ENCODE measurements at places on chromosomes 16 and 17.

DNA sequence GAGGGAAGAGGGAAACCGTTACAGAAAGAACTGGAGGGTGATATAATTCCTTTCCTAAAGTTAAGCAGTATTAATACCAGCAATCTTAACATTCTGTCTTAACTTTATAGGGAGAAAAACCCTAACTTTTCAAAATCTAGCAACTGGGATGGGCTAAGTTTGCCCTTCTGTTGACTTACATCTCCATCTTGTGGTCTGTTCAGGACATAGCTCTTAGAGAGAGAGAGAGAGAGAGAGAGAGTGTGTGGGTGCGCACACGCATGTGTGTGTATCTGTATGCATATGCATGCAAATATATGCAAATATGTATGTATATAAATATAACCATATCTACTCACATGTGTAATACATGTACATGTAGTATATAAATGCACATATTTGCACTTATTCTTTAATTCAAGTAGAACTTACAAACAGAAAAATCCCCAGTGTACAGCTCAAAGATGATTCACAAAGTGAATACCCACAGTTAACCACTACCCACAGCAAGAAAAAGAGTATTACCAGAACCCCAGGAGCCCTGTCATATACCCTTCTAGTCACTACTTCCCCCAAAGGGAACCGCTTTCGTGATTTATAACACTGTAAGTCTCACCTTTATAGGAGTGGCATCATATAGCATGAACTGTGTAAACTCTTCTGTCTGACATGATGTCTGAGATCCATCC, 46.5 kb downstream of the STX8 start:
- DNase-seq: no peak

DNA sequence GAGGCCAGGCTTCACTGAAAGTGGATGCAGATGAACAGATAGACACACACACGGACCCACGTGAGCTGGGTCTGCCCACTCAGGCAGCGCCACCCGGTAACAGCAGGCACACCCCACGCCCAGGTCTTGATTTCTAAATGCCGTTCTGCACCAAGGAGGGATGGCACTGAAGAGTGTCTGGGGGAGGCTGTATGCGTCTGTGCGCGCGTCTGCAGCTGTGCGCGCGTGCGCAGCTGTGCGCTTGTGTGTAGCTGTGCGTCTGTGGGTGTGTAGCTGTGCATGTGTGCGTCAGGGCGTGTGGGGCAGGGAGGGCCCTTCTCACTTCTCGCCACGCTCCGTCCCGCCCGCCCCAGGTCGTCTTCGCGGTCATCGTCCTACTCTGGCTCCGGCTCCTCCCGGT, 15.5 kb upstream of the IL17C start:
- no peak for DNase-seq

DNA sequence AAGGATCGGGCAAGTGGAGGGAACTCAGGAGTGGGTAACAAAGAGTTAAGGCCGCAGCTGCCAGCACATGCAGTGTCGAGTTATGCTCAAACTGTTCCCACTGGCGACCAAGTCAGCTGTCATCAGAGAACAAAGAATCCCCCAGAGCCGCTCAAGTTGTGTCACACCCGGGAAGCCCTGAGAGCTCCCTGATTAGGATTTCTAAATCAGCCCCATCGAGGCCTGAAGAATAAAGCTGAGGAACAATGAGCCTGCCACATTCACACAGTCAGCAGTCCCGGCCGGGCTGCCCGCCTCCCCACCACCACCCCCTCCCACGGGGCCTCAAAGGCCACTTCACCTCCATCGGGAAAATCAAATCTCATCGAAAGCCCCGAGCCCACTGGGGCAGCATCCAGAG, 84.5 kb downstream of the SOX9 start:
- no peak for DNase-seq

DNA sequence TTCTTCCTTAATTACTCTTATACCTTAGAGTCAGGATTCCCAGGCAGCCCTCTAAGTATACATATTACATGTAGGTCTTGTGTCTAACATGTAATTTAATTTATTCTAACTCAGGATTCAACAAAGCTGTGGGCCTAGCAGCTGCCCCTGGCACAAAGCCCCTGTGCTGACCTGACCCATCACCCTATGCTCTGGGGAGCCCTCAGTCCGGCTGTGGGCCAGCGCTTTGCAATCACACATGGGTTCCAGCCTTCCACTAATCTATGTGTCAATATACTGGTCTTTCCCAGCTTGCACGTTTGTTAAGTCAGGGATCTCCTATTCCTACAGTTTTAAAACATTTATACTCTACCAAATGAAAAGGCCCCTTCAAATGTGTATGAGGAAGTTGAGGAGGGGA, 62.7 kb upstream of the SREBF1 start:
- no peak for DNase-seq

DNA sequence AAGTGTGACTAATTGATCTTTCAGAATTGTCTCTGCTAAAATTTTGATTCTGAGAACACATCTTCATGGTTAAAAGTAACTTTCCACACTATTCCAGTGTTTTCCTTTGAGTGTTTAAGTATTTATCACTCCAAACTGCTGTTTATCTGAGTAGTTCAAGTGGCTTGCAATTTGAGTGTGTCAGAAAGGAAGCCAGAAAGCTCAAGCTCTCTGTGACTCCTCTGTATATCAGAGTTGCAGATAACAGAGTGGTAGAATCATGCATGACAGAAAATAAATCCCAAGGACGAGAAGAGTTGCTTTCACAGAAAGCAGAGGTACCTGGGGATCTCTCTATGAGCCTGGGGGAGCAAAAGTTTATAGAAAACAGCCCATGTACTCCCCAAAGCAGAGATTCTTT, 130.0 kb downstream of the CYB561 start:
- DNase-seq: no peak

DNA sequence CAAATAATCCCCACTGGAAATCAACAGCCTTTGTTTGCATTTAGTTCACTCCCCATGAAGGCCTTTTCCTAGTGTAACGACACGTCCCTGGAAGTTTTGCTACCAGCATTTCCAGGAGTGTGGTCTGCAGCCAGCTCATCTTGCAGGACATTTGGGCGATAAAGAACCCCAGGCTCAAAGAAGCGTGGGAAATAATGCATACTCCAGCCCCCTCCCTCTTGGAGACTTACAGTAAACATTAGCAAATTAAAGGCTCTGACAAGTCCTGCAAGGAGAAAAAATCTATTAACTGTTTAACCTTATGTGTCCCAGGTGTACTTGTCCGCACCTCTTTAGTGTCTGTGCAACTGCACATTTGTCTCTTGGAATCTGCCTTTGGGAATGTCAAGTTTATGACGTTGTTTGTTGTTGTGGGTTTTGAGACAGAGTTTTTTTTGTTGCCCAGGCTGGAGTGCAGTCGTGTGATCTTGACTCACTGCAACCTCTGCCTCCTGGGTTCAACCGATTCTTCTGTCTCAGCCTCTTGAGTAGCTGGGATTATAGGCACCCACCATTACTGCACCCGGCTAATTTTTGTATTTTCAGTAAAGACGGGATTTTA, 131.1 kb downstream of the ABCC1 start:
- no peak for DNase-seq

GRCh38 chr17:29972277-29972676, 30.8 kb downstream of the EFCAB5 start:
- DNase-seq: no peak
